ENCODE measurements at places on chromosomes 16 and 17. TPM values are rescaled to one million over a fixed set of nuclear protein-coding genes. Genes with fewer than 3 reads are reported as not detected.
A peak's percentile ranks its signal among the peaks of the same experiment; 100 is the strongest.

GRCh38 chr17:49000943-49001342 is 3.8 kb downstream of the IGF2BP1 start:
- ATAC-seq = no peak

Gene MT4
- total RNA-seq = not detected

Gene C16orf46
- 3.9 TPM for total RNA-seq

Gene AOC3
- 85.8 TPM for total RNA-seq

GRCh38 chr17:75737133-75737962 is 16.1 kb downstream of the ITGB4 start:
- peak; percentile 4 for ATAC-seq

Data from gastroesophageal sphincter (tissue), 4 donors.